ENCODE measurements at places on chromosomes 7 and 10. TPM values are rescaled to one million over a fixed set of nuclear protein-coding genes. Genes with fewer than 3 reads are reported as not detected.

DNA sequence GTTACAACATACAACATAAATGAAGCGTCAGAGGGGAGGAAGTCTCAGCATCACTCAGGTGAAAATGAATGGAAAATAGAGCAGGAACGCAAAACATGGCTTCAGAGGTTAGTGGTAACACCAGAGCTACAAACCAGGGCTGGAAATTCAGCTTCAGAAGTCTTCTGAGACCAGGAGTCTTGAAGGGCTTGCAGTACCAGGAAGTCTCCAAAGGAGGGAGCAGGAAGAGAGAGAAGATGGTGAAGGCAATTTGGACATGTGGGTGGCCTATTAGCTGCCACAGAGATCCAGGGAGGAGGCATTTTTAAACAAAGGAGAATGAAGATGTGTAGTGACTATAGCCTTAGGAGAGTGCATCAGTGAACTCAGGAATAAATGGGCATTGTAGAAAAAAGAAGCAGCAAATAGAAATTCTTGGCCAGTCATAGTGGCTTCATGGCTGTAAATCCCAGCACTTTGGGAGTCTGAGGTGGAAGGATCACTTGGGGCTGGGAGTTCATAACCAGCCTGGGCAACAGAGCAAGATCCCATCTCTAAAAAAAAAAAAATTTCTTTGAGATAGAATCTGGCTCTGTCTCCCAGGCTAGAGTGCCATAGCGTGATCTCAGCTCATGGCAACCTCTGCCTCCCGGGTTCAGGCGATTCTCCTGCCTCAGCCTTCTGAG lies 9.3 kb upstream of the TET1 start:
- DNase-seq, result peak; percentile 44

GRCh38 chr10:61400524-61400923 lies 52.7 kb downstream of the TMEM26 start:
- DNase-seq, result no peak

Gene LRIT1
- not detected for total RNA-seq

GRCh38 chr7:111982804-111983203 lies 223.4 kb downstream of the DOCK4 start:
- DNase-seq, result no peak

Gene CCL26
- not detected for total RNA-seq

Gene SP4
- 47.4 TPM for total RNA-seq

DNA sequence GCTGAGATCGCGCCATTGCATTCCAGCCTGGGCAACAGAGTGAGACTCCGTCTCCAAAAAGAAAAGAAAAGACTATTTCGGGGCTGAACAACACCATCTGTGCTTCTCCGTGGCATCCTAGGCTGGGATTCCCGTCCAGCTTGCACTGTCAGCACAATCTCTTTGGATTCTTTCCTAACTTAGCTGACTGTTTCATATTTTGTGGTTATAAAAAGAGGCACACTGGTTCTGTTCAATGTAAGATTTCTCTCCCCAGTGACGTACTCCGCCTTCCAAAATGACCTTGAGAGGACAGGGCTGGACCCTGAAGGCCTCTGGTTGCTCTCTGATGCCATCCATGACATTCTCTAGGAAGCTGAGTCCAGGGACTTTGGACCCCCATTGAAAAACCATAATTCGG lies 8.8 kb downstream of the ZNHIT1 start:
- no peak for DNase-seq

GRCh38 chr10:58217612-58218011 lies 50.1 kb downstream of the IPMK start:
- no peak for DNase-seq

Gene ZNF853
- 2.0 TPM for total RNA-seq

- no peak for DNase-seq
These were observed 13.2 kb upstream of the SCIN start for GRCh38 chr7:12557282-12557681.

Gene LBX1
- not detected for total RNA-seq

Gene POT1
- 23.5 TPM for total RNA-seq

GRCh38 chr10:49071160-49071761 lies 44.1 kb downstream of the VSTM4 start:
- no peak for DNase-seq

GRCh38 chr10:88805361-88805760 lies 2.8 kb downstream of the LIPM start:
- DNase-seq, result no peak

DNA sequence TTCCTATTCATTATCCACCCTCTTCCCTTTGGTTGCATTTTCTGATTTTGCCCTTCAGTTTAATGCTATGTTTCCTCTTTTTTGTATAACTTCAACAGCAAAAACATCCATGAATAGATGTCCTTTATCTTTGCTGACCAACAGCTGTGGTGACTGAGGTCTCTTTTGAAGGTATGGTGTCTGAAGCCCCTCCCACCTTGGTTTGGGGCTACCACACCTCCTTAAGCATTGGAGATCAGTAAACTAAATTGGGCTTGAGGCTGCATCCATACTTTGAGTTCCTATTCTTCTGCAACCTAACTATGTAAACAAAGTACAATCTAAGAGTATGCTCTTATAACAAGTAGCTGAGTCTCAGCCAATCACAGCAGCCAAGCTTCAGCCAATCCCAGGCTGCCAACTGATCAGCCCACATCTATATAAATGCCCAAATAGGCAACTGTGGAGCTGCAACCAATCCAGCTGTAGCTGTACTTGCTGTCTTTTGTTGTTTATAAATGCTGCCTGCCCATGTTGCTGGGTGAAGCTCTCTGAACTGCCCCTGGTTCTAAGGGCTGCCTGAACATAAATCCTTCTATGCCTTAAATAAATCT lies 69.4 kb upstream of the PDLIM1 start:
- no peak for DNase-seq

Gene HSPA12A
- total RNA-seq, result 0.36 TPM

GRCh38 chr10:110103921-110104461 lies 96.2 kb downstream of the ADD3 start:
- DNase-seq, result no peak

Gene HNRNPA2B1
- total RNA-seq, result 450 TPM

- peak; percentile 45 for DNase-seq
These were observed 47.8 kb downstream of the CPEB3 start for GRCh38 chr10:92242910-92243671.

- DNase-seq, result no peak
These were observed 96.7 kb upstream of the CABCOCO1 start for GRCh38 chr10:61565819-61566560.

DNA sequence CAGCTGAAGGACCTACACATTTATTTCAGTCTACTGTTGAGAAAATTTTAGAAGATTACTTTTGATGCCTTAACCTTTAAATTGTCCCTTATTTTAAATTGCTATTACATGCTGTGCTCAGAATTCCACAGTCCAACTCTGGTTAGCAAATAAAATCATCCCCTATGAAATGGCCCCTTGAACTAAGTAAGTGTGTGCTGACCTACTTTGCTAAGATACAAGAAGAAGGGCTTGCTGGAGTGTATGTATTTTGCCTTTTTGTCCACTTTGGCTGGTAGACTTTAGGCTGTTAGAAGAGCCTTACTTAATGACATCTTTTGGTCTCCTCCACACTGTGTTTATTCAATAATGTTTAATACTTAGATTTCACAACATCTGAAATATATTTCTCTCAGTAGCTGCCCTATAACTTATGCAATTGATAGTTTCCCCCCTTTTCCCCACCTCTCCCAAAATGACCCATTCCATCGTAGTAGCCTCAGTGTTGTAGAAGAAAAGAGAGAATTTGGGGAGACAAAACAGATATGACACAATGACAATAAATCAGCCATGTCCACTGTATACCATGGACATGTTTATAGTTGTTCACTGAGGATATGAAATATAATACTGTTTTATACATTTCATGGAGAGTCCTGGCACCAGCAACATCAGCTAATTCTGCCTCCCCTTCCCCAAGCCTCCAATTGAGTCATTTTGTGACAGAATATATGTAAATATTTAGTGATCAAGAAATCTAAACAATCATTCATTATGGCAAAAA lies 107.8 kb upstream of the ASAH2 start:
- DNase-seq, result no peak

Gene CRPPA
- 1.1 TPM for total RNA-seq

Gene CFAP46
- not detected for total RNA-seq

- DNase-seq, result no peak
These were observed 24.1 kb downstream of the GRIFIN start for GRCh38 chr7:2452074-2452507.

Gene EGR2
- 2.2 TPM for total RNA-seq

DNA sequence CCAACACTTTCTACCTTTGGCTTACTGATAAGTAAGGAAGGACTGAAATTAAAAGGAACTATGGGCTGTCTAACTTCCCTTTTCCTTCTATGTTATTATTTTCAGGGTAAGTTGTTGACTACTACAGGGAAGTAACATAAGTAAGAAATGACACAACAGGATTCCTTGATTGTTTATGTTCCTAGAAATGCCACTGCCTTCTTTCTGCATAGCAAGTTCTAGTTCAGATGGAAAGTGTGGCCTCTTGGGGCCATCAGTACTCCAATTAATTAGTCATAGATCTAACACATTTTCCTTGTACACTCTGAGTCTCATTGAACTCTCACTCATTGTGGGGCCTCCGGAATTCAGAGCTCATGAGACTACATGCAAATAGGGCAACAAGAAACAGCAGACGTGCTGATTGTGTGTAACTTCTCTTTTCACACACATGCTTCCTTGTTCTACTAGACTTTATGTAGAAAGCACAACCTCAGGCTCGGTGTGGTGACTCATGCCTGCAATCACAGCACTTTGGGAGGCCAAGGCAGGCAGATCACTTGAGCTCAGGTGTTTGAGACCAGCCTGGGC lies 35.3 kb upstream of the HIBADH start:
- no peak for DNase-seq

DNA sequence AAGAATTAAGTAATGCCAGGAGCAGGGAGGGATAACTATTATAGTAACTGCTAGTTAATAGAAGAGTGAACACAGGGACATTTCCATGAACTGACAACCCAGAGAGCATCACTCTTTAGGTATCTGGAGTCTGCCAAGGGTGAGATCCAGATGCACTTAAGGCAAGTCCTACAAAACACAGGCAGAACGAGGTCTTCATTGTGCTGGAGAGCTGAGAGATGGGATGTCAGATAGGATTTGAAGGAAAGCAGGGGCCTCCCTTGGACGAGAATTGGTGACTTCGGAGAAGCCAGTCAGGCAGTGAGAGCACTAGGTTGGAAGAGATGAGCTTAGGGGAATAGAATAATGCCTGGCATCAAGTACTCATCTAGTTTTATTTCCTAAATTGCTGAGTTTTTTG lies 684.5 kb downstream of the GATA3 start:
- DNase-seq, result no peak

GRCh38 chr7:72710983-72711382 lies 117.0 kb downstream of the TYW1B start:
- no peak for DNase-seq

- DNase-seq, result no peak
These were observed 5.1 kb downstream of the AUTS2 start for GRCh38 chr7:69603351-69603750.

Gene FAM131B
- 0.61 TPM for total RNA-seq

Gene CC2D2B
- total RNA-seq, result 0.15 TPM

DNA sequence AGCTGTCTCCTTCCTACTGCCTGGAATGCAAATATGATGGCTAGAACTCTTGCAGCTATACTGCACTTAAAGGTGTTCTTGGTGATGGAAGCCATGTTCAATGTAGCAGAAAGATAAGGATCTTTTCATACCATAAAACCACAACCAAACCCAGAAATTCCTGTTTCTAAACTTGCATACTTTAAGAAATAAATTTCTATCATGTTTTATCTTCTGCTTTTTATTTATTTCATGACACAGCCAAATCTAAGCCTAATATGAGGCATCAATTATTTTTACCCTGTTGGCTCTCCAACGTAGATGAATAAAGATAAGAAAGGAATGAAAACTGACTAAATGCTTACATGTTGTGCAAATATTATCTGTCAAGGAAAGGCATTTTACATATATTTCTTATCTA lies 224.1 kb downstream of the DOCK4 start:
- no peak for DNase-seq

Gene P4HA1
- 17.8 TPM for total RNA-seq

Gene ZNF804B
- not detected for total RNA-seq

DNA sequence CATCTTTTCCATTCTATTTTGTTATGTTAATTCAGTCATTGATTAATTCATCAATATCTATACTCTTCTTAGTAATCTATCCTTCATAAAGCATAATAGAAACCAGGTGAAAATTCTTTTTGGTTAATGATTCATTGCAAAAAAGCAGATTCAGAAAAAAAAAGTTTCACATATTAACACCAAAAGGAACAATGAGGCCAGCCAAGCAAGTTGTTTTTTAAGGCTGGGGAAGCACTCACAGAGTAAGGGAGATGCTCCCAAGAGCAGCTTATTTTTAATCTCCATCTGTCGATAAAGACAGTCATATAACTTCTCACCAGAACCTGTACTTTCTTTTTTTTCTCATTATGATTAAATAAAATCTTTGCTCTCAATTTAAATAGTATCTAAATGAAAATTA lies 95.8 kb downstream of the CACNA2D1 start:
- DNase-seq, result no peak

GRCh38 chr10:31192475-31192874 lies 126.5 kb upstream of the ZEB1 start:
- DNase-seq, result no peak

- DNase-seq, result no peak
These were observed 399.6 kb downstream of the DPP6 start for GRCh38 chr7:154451480-154452457.

Gene STEAP4
- not detected for total RNA-seq

Gene COL13A1
- total RNA-seq, result not detected

Gene IKZF1
- total RNA-seq, result 479 TPM

DNA sequence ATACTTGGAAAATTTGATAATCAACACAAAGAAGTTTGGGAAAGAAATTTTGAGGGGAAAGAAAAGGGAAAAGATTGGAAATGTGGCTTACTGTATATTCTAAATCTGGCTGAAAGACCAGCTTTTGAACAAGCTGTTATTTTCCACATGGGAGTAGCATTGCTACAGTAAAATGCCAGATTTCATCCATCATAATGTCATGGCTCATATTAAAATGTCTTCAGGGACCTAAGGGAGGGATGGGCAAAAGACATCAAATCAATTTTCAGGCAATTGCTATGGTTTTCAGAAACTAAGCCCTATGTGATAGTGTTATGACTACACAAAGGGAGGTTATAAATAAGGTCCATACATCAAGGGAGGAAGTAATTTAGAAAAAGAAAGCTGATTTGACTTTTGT lies 1116.9 kb upstream of the CELF2 start:
- no peak for DNase-seq
